ENCODE measurements at places on chromosomes 3 and 15.
A peak's percentile ranks its signal among the peaks of the same experiment; 100 is the strongest.

DNA sequence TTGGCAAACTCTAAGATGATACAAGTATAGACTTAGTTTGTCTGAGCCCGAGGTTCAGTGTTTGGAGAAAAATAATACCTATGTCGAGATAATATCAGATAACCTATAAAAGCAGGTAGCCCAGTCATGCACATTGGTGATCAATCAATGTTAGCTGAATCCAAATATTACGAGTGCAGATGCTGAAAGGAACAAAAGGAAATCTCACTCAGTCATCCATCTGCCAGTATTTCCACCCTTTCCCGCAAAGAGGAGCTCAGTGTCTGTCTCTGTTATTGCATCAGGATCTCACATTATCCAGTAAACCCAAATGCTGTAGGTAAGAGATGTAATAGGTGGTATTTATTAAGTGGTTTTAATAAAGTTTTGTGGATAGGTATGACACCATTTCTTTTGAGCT lies 251.2 kb upstream of the CTDSPL start:
- DNase-seq: no peak

DNA sequence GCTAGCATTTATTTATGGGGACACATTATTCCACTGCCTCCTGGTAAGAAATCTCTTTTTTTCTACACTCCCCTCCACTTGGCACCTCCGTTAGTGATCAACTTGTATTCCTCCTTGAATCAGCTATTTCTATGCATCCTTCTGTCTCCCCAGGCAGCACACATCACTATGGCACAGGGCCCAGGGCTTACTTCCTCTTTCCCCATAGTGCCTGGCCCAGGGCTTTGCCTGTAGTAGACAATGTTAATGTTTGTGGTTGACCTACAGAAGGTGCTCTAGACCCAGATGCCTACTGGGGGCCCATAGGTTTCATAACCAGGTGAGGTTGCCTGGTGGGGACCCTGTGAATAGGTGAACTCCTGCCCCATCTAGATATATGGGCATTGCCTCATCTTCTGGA lies 44.9 kb downstream of the EPHB1 start:
- DNase-seq: no peak

GRCh38 chr3:30611613-30612436 lies 5.4 kb downstream of the TGFBR2 start:
- no peak for DNase-seq

GRCh38 chr3:16075647-16076046 lies 98.8 kb upstream of the GALNT15 start:
- no peak for DNase-seq

DNA sequence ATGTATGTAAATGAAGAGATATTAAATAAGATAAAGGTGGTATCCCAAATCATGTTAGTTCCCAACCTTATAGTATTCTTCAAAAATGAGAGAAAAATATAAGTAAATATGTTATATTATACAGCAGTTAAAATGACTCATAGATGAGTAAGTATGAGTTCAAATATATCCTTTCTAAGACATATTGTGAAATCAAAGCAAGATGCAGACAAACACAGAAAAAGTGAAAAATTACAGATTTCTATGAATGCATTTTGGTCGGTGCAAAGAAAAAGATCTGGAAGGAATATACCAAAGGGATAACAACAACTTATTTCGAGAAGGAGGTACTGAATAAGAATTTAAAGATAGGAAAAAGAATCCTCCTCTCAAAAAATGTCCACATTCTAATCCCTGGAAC lies 181.2 kb upstream of the TTC14 start:
- DNase-seq: no peak

DNA sequence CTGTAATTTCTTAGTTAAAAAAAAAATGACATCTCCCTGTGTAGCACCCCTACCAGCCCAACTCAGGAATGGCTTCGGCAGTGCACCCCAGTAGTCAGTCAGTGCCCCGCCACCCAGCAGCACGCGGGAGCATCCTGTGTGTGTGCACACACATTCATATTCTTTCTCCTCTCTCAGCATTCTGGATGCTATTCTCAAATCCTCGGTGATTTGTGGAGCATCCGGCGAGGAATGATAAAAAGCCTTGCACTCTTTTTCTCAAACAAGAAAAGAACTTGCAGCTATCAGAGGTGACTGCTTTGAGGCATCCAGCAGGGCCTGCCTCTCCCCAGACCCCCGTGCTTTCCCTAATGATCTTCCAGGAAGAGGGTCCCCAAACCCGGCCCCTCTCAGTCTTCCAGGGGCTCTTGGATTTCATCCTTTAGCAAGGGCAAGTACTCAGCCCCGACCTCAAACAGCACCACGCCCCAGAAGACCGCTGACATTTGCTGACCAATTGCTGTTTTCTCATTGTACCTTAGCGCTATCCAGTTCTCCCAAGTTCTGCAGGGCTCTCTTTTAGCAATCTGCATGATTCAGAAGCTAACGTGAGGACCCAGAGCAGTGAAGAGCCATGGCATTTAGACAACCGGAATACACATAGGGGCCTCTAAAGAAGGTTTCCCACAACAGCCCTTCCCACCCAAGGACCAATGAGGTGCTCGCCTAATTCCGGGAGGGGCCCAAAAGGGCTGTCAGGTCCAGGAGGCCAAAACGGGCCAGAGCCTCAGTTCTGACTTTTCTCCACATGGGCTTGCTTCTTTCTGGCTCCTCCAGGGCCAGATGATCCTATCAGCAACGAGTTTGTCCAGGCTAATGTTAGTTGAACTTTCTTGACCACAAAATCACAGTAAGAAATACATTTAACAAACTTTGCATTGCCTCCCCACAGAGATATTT lies 72.2 kb downstream of the FAM174B start:
- DNase-seq: no peak

- no peak for DNase-seq
Observed at GRCh38 chr3:179081885-179082284, 10.3 kb upstream of the ZMAT3 start.

GRCh38 chr3:177613901-177614300 lies 416.6 kb upstream of the TBL1XR1 start:
- no peak for DNase-seq

DNA sequence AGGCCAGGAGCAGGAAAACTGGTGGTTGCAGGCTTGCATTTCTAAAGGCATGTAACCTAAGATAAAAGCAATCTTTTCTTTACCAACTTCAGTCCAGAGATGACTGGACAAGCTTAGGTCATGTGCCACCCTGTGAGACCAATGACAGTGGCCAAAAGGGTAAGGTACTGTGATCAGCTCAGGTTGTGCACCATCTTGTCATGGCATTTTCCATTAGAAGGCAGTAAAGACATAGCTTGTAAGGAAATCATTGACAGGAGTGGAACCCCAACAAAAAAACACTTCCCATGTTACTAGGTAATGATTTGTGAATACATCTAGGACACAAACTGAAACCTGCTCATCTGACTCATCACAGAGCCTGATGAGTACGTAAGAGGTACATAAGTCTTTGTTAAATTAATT lies 35.2 kb downstream of the SSR3 start:
- DNase-seq: no peak

DNA sequence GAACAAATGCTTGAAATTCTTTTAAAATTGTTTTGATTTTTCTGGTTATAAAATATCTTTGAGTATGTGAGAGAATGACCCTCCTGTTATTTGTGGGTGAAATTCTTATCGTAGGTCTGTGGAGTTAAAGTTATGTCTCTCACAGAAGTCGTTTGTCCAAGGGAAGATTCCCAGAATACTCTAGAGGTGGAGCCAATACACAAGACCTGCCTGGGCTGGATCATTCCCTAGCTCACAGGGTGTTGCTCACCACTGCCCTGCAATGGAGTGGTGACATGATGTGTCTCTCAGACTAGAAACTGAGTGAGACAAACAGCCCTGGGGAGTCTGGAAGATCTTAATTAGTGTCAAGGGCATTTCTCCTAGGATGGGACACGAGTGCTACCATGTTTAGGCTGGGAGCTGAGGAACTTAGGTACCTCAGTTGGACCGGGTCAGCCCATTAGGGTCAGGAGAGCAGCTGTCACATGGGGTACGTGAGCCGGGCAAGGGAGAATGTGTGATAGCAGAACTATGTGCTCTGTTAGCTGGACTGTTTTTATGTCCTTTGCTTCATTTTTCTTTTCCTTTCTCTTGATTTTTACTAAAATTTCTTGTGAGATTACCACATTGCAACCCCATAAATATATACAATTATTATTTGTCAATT lies 53.6 kb upstream of the MYO5C start:
- DNase-seq: no peak

DNA sequence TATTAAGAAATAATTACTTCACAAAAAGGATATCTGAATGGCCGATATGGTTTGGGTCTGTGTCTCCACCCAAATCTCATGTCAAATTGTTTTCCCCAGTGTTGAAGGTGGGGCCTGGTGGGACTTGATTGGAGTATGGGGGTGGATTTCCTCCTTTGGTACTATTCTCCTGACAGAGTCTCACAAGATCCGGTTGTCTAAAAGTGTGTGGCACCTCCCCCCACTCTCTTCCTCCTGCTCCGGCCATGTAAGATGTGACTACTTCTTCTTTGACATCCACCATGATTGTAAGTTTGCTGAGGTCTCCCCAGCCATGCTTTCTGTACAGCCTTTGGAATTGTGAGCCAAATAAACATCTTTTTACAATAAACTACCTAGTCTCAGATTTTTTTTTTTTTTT lies 34.5 kb downstream of the ZBTB11 start:
- no peak for DNase-seq

DNA sequence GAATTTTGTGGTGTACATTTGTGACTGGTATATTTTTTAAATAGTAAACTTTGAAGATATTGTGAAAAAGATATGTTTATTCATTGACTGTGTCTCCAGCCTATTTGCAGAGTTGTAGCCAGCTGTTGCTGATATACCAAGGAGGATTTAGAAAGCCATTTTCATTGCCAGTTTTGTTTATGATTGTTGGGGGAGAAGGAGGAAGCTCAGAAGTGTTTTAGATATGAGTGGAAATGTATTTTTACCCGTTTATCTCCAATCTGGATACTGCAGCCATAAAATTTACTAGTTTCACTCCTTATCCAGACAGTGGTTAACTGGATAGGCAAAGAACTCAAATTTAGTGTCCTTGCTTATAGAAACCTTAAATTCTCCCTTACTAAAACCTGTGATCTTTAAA lies 18.8 kb downstream of the ATP11B start:
- DNase-seq: no peak

DNA sequence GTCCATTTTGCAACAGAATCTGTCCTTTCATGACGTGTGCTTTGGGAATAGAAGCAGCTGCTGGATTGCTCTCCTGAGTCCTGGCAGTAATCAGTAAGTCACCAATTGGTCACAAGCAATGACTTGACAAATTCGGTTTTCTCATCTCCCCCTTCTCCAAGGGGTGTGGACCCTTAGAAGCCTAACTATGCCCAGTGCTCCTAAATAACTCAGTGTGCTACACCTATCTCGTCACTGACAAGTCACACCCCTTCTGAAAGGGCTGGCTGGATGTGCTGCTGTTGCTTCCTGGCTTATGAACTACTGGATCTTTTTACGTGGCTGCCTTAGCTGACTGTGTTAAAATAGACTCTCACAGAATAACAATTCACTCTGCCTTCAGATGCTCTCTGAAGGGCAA lies 1351.5 kb downstream of the ZPLD1 start:
- no peak for DNase-seq

GRCh38 chr15:88835119-88835518 lies 31.9 kb downstream of the ACAN start:
- no peak for DNase-seq

- DNase-seq: no peak
Observed at GRCh38 chr15:73873889-73874511, 636 bp downstream of the TBC1D21 start.

DNA sequence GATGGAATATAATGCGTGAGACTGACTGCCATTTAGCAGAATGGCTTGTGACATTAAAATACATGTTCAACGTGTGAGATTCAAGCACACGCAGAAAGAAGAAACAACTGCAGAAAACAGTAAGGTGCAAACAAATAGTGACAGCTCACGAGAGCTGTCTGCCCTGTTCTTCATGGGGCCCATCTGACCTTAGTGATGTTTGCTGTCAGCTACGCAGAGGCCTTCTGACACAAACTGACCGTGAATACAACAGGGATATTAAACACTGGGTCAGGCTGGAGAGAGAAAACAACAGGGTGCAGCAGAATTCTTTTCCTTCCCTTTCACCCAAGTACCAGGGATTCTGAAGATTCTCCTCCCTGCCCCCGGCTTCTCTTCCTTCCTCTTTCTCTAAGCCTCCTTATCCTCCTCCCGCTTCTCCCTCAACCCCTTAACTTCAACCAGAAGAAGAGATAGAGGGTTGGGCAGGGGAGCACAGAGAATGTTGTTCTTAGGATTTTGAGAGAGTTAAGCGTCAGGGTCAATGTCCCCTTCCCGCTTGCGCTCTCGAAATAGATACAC lies 2.1 kb downstream of the TNFAIP8L3 start:
- no peak for DNase-seq

DNA sequence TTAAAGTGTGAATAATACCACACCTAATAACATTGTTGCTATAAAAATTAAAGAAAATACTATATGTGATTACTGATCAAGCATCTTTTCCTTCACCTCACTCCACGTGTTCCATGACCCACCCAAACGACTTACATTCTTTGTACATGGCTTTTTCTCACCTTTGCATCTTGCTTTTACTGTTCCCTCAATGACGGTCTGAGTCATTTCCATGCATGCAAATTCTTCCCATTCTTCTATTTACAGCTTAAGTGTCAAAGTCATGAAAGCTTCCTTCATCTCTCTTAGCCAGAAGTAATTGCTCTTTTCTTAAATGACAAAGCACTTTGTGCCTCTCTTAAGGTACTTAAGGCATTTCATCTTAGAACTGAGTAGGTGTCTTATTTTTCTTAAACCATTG lies 64.0 kb downstream of the GREM1 start:
- DNase-seq: no peak

GRCh38 chr15:22989576-22990477 lies 9.7 kb upstream of the CYFIP1 start:
- no peak for DNase-seq

DNA sequence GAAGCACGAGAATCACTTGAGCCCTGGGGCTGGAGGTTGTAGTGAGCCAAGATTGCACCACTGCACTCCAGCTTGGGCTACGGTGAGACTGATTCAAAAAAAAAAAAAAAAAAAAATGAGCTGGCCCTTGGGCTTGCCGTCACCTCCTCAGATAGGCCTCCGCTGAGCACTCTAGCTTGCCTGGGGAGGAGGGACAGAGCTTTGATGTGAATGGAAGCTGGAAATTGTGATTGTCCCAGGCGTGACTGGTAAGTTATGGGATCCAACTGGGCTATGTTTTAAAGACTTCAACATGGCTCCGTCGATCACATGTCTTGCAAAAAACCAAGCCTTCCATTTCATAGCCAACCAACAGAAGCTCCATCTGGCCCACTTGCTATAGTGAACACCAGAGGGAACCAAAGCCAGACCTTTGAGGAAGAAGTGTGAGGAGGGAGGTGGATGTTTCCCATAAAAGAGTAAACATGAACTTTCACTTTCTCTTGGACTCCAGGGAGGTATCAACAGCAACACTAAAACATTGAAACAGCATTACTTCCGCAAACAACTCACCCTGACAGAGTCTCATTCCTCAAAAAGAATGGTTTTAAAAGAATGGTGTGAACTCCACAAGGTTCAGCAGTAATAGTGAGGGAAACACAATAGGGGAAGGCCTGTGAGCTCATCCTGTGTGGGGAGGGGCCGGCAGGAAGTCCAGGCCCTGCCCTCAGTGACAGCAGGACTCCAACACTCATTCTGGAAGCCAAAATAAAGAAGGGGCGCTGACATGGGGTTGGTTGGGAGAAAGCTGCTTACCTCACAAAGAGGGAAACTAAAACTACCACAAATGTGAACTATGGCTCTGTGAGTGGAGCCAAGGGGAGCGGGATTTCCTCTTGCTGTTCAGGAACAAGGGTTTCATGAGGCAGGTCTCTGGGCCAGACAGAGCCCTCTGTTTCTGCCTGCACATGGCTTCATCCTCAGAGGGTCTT lies 59.2 kb upstream of the IL12A start:
- DNase-seq: peak; percentile 4

- DNase-seq: no peak
Observed at GRCh38 chr3:1348547-1348946, 255.7 kb downstream of the CNTN6 start.
